Occipital lobe (tissue), 3 donors: ENCODE measurements at places on chromosomes 16 and 17. TPM values are rescaled to one million over a fixed set of nuclear protein-coding genes. Genes with fewer than 3 reads are reported as not detected.
A peak's percentile ranks its signal among the peaks of the same experiment; 100 is the strongest.

Gene TP53TG3D
- not detected for total RNA-seq

Gene PRDM7
- not detected for total RNA-seq

- no peak for DNase-seq
Measured at GRCh38 chr17:45374501-45374900, 57.7 kb upstream of the MAP3K14 start.

GRCh38 chr16:19071811-19072777 is 4.7 kb downstream of the COQ7 start:
- no peak for DNase-seq

Gene FGF11
- total RNA-seq: 18.2 TPM

DNA sequence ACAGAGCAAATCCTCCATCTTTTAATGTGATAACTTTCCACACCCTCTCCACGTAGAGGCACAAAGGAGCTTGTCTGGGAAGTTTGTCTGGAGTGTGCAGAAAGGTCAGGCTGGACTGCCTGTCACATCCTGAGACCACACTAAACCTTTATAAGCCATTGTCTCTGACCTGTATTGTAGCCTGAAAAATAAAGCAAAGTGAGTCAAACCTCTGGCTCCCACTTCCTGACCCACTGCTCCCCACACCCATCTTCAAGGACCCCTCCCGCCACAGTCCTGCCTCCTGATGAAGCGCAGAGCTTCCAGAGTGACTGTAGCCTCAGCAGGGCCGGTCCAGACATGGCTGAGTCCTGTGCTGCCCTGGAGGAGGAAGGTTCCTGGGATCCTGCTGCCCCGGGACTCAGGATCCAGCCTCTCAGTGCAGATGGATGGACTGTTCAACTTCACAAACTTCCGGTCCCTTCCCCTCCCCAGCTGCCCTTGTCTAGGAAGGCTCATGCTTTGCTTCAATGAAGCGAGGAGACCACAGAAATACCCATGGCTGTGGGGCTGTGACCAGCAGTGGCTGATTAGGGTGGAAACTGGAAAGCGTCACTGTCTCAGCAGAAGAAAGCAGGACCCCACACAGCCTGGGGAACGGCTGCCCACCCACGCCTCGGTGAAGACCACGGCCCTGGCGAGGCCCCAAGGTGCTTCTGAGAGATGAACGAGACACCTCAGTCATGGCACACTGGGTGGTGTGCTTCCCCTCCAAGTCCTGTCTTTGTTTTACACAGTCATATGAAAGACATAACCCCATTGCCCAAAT is 30.9 kb upstream of the CLEC18B start:
- DNase-seq: no peak

Gene KIF2B
- not detected for total RNA-seq

DNA sequence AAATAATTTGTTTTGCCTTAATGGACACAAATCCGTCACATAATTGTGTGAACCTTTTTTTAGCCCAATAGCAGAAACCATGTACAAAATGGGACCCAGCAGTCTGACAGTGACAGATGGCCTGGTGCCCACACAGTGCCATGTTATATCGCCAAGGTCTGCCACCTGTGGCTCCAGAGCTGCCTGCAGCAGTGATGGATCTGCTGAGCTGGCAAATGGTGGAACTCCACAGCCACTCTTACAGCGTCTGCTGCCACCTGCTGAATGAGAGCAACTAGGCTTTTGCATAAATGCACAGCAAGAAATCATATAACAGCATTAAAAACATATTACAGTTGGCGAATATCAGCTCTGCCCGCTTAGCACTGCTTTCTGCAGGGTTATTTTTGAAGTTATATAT is 59.4 kb downstream of the NUP93 start:
- no peak for DNase-seq

DNA sequence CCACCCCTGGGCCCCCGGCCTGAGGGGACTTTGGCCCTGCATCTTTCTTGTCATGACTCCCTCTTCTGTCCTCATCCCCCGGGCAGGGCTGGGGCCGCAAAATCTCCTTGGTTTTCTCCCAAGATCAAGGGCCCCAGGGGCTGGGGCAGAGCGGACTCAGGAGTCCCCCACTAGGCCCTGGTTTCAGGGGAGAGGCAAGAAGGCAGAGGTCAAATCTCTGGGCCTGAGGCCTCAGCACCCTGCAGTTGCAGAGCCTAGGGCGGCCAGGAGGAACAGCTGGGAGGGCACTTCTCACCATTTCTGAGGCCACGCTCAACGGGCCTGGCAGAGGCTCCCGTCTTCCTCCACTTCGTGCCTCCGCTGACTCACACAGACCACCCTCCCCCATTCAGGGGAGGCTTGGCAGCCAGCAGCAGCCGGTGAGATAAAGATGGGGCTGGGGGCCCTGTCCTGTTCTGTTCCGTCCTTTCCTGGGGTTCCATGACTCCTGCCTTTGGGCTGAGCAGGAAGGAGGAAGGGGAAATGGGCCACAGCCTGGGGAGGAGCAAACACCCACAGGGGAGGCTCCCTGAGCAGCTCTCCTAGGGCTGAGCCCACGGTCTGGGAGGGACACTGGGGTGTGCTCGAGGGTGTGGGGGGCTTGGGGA is 12.4 kb downstream of the ZSCAN10 start:
- no peak for DNase-seq

DNA sequence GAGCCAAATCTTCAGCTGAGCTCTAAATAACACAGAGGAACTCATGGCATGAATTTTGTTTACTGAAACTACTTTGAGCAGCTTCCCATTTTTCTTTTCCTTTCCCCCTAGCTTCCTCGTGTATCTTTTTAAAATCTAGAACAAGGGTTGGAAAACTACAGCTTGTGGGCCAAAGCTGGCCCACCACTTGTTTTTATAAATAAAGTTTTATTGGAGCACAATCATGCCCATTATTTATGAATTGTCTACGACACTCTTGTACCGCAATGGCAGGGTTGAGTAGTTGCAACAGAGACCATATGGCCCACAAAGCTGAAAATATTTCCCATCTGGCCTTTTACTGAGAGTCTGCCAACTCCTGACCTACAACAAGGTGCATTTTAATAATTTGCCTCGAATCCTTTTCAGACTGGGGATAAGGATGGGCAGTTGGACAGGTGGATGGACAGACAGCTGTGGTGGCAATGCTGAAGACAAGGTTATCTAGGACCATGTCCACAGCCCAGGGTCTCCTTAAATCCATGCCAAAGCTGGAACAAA is 87.7 kb downstream of the RMI2 start:
- DNase-seq: no peak

Gene CLEC10A
- not detected for total RNA-seq

Gene VEZF1
- 71.1 TPM for total RNA-seq

DNA sequence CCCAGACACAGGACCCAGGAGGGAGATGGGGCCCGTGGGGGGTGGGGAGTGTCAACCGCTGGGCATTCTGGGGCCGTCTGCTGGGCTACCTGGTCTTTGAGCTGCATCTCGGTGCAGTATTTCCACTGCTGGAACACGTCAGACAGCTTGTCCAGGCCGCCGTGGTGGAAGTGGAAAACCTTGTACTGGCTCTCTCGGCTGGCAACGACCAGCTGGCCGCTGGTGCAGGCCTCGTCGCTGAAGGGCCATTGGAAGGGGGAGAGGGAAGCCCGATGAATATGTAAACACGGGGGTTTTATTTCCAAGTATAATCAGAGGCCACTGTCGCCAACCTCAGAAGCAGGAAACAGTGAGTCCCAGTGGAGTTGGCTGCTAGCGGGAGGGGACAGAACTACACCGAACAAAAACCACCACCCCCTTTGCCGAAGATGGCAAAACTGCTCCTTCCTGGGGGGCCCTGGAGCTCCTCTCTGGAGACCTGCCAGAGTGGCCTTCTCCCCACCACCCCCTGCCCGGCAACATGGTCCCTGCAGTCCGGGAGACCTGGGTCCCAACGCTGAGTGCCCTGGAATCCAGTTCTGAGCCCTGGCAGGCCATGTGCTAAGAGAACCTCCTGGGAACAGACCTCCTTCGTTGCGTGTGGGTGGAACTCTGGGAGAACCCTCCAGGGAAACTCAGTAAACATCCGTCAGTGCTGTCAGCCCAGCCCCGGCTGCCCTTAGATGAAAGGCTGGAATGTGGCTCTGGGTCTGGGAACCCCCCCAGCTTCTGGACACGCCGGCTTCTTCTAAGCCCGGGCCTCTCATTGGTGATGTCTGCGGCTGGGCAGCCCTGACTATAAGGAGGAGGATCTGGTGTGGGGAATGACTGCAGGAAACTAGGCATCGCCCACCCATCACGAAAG is 84.1 kb downstream of the TBC1D16 start:
- DNase-seq: peak; percentile 45

- DNase-seq: no peak
Measured at GRCh38 chr16:79429381-79430190, 171.0 kb downstream of the MAF start.

DNA sequence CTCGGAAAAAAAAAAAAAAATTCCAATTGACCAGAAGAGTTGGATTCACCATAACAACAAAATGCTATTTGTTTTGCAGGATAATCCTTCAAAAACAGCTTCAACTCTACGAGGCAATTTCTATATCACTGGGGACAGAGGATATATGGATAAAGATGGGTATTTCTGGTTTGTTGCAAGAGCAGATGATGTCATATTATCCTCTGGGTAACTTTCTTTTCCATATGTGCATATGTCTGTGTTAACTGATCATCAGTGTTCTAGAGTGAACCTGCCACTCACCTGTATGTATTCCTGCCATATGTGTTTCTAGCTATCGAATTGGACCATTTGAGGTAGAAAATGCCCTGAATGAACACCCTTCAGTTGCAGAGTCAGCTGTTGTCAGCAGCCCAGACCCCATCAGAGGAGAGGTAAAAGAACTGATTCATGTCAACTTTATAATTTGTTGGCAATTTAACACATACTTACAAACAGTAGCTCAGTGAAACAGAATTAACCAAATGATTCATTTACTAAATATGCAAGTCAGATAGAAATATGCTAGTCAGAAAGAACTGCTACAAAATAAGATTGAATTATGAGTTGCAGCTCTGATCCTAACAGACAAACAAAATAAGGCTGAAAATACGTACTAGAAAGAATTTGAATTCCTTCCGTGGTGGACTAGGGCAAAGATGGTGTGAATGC is 14.2 kb downstream of the ERI2 start:
- no peak for DNase-seq

DNA sequence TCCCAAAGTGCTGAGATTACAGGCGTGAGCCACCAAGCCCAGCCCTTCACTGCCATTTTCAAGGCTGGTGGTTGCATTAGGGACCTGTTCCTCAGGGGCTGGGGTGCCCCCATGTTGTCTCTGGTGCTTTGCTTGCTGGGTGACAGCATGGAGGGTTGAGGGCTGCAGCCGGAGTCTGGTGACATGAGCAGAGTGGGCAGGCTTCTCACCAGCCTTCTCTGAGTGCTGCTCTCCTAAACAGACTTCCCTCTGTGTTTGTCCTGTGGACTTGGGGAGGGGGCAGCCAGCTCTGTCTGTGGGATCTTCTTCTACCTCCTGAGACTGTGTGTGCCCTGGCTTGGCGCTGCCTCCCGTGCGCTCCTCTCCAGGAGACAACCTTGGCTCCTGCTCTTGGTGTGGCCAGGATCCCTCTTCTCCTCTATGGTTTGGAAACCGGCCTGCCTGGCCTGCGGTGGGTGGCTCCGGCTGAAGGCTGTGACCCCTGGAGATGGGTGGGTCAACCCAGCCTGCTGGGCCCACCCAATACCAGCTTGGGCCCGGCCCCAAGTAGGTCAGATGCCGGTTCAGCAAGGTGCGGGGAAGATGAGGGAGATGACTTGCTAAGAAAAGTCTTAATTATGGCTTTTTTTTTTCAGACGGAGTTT is 72.1 kb downstream of the PDPK1 start:
- DNase-seq: no peak

DNA sequence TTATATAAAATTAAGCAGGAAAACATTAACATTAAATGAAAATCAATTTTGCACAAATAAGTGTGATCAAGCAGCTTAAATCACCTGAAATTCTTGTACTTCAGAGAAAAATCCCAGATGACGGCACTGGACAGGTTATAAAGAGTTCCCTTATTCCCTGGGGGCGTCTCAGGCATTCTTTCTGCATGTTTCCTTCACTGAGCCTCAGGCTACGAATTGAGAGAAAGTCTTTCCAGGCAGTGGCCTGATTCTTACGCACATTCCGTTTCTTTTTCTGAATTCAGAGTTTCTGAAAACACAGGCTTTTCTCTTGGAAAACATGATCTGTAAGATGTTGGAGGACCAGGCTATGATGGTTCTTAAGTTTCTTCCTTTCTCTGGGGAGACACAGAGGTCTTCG is 22.1 kb upstream of the PITPNM3 start:
- no peak for DNase-seq

DNA sequence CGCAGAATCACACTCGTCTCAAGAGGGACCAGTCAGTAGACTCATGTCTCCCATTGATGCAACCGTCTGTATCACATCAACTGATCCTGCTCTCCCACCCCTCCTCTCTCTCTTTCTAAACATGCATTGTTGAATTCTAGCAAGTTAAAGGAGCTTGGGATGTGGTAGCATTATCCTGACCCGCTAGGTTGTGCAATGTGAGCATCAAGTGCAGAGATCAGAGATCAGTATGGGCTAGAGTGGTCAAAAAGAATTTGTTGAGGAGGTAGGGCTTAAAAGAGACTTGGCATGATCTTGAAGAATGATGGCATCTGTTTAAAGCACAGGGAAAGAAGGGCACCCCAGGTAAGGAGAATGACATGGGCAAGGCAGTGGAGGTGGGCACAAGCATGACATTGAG is 38.7 kb downstream of the PRSS54 start:
- DNase-seq: no peak

DNA sequence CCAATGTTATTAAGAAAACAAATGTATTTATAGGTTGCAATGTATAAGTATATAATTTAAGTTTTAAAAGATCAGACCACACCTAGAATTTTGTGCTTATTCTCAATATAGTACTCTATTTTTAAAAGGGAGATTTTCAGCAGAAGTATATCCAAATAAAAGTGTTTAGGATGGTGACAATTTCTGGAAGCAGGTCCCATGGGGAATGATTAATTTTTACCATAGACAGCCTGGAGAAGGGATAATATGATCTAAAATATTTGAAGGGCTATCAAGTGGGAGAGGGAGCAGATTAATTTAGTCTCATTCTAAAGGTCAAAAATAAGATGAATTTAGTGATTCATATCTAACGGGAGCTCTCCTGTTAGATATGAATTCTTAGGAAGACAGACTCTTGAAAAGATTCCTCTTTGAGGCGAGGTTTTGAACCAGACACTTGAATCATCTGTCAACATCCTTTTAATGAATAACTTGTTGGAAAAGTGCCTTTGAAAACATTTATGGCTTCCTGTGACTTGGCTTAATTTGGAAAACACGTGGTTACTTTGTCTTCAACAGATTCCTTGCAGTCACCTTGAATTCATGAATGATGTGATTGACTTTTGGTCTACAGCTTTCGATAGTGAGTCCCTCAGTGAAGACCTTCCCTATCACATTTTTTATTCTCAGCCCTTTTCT is 29.3 kb upstream of the SMIM36 start:
- DNase-seq: no peak

Gene SLFN14
- 0.31 TPM for total RNA-seq

DNA sequence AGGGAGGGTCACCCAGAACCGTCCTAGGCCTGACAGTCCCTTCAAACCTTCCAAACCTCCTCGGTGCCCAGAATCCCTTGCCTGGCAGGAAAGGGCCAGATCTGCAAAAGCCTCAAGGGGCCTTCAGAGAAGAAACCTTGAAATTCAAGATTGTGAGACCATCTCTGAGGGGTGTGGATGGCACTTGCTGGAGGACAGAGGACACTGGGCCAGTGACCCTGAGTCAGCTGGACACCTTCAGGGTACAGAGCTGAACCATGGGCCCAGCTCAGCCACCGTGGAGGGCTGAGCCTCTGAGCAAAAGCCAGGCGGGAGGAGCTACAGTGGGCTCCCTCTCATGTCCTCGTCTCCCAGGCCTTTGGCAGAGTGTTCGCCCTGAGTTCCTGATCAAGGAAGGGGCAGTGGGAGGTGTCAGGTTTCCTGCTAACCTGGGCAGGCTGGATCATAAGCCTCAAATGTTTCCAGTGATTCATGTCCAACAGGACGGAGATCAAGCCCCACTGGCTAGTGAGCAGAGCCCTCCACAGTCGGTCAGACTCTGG is 3.0 kb downstream of the PDILT start:
- no peak for DNase-seq
